ENCODE measurements at places on chromosomes 6 and 20. TPM values are rescaled to one million over a fixed set of nuclear protein-coding genes. Genes with fewer than 3 reads are reported as not detected.

GRCh38 chr6:39982720-39983119 is 48.5 kb upstream of the MOCS1 start:
- H3K4me3 ChIP-seq = no peak overlapping the region
- H3K27ac ChIP-seq = no peak overlapping the region
- no peaks in the 10 kb centered on the region for H3K4me1 ChIP-seq
- no peaks in the 10 kb centered on the region for H3K36me3 ChIP-seq

- no peak overlapping the region for H3K4me3 ChIP-seq
- H3K27me3 ChIP-seq = no peaks in the 10 kb centered on the region
- DNase-seq = no peak
- no peak overlapping the region for H3K27ac ChIP-seq
- H3K36me3 ChIP-seq = peaks cover 73% of the 10 kb centered on the region
Observed at GRCh38 chr6:36510365-36510764, 36.9 kb downstream of the STK38 start.

DNA sequence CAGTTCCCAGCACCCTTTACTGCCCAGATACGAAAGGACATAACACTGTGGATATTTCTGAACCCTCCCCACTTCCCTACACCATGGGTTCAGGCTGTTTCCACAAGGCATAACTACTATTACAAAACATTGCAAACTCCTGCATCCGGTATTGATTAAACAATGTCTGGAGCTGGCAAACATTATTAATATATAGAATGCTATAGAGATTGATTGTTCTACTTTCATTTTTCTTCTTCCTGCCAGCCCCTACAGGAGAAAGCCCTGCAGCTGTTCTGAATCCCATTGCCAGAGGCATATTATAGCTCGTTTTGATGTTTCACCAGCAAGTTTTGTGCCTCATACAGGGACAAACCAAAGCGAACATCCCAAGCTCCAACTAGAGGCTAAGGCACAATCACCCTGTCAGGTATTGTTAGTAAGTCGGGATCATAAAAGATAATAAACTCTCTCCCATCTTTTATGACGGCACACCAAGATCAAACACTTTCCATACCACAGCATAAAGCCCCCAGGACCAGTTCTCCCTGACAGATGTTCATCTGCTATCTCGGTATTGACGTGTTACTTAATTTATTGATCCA is 331.1 kb upstream of the NT5E start:
- no peaks in the 10 kb centered on the region for H3K36me3 ChIP-seq
- H3K27ac ChIP-seq = no peak overlapping the region
- no peaks in the 10 kb centered on the region for H3K27me3 ChIP-seq
- no peak for DNase-seq

TGM3 gene
- total RNA-seq = not detected

DEFB124 gene
- total RNA-seq = not detected

CRISP3 gene
- not detected for total RNA-seq

HTR1B gene
- not detected for total RNA-seq

CTCFL gene
- not detected for total RNA-seq

All from activated CD8-positive, alpha-beta T cell treated with anti-CD3 and anti-CD28 coated beads, Interleukin-2, amount 10 ng/mL, durations not matched to agents 7 days and 5 days (primary cell).